ENCODE measurements at places on chromosomes 3 and 15.

GRCh38 chr3:177229791-177230190 is 32.5 kb upstream of the TBL1XR1 start:
- DNase-seq: no peak

GRCh38 chr15:44319385-44319784 is 30.9 kb downstream of the GOLM2 start:
- no peak for DNase-seq

DNA sequence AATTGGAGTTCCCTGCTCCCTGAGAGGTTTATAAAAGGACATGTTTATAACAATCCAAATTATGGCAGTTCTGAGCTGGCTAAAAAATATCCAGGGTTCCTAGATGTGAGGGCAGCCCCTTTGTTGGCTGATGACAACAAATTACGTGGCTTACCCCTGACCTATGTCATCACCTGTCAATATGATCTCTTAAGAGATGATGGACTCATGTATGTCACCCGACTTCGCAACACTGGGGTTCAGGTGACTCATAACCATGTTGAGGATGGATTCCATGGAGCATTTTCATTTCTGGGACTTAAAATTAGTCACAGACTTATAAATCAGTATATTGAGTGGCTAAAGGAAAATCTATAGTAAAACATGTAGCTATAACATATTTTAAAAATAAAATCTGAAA is 13.9 kb downstream of the AADAC start:
- no peak for DNase-seq

GRCh38 chr15:49507261-49507660 is 84.2 kb downstream of the FGF7 start:
- no peak for DNase-seq

GRCh38 chr3:74532446-74532845 is 82.0 kb downstream of the CNTN3 start:
- DNase-seq: no peak

GRCh38 chr3:134904776-134905646 is 110.0 kb downstream of the EPHB1 start:
- DNase-seq: no peak

DNA sequence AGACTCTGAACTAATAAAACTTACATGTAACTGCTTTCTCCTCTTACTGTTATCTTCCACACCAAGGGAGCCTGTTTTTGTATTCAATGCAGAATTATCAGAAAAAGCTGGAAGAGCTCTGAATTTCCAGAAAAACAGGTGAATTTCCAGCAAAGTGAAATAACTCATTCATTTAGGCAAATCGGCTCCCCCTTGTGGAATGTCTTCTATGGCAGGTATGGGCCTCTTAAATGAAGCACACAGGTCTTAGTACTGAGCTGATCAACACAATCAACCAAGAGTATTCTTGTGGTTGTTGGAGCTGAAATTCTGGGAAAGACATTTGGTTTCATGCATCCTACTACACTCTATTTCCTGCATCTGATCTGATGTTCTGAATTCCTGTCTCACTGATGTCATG is 31.0 kb upstream of the PTPRG start:
- peak; percentile 10 for DNase-seq

GRCh38 chr3:113259196-113259595 is 47.8 kb downstream of the BOC start:
- no peak for DNase-seq

GRCh38 chr15:64844576-64845145 is 2.9 kb downstream of the PLEKHO2 start:
- DNase-seq: no peak

GRCh38 chr15:96049766-96050165 is 280.7 kb upstream of the NR2F2 start:
- DNase-seq: no peak

DNA sequence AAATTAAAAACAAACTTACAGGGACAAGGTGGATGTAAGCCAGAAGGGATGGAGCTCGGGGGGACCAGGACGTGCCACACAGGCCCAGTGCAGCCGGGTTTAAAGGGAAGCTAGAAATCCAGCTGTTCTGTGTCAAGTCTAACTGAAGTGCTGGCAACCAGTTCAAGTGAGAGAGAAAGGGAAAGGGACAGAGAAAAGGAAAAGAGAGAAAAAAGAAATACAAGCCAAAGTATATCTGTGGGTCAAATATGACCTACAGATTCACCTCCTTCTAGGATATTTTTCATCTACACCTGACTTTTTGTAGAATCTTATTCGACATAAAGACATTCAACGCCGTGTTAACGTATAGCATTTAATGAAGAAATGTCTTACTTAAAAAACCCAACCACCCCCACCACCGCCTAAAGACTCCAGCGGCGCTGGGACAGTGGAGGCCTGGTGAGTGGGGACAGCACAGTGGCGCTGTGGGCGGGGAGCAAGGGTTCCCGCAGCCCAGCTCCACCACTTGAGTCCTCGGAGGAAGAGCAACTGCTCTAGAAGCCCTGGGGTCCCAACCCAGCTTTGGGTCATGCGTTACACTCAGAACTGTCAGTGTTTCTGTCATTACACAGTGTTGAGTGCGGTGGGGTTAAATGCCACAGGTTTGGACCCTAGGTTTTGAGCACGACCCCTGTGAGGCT is 62.3 kb downstream of the CHSY1 start:
- DNase-seq: no peak

DNA sequence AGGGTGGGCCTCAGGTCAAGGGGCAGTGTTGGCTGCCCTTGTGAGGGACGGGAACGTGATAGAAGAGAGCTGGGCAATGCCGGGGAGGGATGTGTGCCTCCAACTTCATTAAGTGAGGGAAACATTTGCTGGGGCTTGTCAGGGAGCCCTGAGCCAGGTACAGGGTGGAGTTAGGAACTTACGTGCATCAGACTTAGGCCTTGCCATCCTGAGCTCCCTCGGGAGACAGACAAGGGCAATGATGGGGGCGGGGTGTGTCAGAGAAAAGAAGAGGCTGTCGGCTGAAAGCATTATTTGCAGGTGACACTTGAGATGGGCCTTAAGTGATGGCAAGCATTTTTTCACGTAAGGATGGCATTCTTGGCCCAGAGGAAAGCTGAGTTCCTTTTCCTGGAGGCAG is 1.6 kb downstream of the FAM131A start:
- peak; percentile 79 for DNase-seq

DNA sequence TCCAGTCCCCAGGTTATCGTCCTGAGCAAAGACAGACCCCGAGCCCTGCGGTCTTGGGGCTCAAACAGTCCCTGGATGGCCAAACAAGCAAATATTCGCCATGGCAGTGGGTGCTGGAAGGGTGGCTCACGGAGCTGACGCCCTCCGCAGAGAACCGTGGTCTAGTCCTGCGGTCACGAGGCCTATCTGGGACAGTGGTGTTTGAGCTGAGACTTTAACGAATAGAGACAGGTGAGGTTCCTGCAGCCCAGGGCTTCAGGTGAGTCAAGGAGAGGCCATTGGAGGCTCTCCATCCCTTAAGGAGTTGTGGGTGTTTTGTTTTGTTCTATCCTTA is 399 bp upstream of the SUCLG2 start:
- DNase-seq: no peak

GRCh38 chr15:52806284-52806655 is 16.1 kb upstream of the ONECUT1 start:
- DNase-seq: no peak

Data from NCI-H1436 (cell line).